Skin of body (tissue), 3 donors: ENCODE measurements at places on chromosomes 5 and 9. TPM values are rescaled to one million over a fixed set of nuclear protein-coding genes. Genes with fewer than 3 reads are reported as not detected.

- no peak for DNase-seq
Measured at GRCh38 chr5:100517301-100517974, 17.7 kb upstream of the FAM174A start.

- DNase-seq, result no peak
Measured at GRCh38 chr5:14292766-14293658, 149.9 kb downstream of the TRIO start.

DNA sequence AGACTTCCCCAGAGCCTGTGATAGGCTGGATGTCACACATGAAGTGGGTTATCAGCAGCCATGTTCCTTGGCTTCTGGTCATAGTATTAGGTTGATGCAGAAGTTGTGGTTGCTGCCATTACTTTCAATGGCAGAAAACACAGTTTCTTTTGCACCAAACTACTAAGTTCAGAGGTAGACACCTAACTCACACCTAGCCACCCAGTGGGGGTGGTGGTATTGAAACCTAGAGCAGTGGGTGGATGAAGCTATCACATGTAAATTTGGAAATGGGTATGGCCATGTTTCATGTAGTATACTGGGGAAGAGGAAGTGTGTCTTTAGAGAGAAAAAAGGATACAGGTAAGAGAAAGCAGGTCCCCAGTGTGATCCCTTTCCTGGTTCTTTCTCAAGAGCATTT lies 347.9 kb upstream of the SEMA6A start:
- no peak for DNase-seq

The ANKRD18B gene
- 1.7 TPM for total RNA-seq

The PCDHGC5 gene
- total RNA-seq, result 2.9 TPM

GRCh38 chr9:126791406-126792230 lies 13.2 kb upstream of the ZBTB43 start:
- DNase-seq, result no peak

- peak; percentile 62 for DNase-seq
Measured at GRCh38 chr5:38672059-38672788, 115.8 kb upstream of the LIFR start.

- no peak for DNase-seq
Measured at GRCh38 chr5:9454012-9454481, 91.8 kb downstream of the SEMA5A start.

The PTGES2 gene
- 25.8 TPM for total RNA-seq

DNA sequence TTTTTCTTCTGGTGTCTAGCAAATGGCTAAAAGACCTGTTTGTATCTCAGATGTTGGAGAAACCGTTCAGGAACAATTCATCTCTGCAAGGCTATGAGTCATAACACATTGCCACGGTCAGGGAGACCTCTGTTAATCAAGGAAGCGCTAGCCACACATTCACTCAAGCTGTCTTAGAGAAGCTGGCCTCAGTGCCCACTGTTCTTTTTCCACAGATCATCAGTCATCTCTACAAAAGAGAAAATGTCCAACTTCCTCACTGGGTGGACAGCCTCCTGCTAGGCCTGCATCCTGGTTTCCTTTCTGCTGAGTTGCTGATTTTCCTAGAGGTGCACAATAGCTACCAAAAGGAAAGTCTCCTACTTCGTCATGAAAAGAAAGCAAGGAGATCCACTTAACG lies 360.5 kb downstream of the BNC2 start:
- no peak for DNase-seq

DNA sequence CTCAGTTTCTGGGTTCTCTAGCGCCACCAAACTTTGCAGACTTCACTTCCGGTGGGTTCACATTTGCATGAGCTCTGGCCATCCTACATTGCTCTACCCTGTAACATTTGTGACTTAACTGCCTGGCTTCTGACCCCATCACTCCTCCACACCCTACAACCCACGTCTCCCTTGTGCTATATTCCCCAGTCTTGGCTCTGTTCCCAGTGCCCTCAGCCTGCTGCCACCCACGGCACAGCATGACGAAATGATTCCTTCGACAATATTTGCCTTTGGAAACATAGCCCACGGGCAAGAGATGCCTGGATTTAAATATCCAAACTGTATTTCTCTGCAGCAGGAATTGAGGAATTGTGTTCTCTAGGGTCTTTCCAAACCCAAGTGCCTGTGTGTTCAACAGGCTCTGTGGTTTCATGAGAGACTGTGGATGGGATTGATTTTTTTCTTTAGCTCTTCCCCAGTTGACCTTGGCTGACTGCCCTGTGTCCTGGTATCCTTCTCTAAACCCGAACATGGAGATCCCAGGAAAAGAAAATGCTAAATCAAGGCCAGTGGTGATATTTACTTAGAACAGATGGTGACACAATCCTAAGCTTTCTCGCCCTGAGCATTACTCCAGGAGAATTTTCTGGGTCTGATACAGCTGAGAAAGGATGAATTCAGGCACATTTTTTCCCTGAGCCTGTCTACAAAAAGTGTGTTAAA lies 44.4 kb upstream of the GRIA1 start:
- DNase-seq, result no peak

The PCDHGA8 gene
- 3.3 TPM for total RNA-seq

The NR2F1 gene
- 4.8 TPM for total RNA-seq

DNA sequence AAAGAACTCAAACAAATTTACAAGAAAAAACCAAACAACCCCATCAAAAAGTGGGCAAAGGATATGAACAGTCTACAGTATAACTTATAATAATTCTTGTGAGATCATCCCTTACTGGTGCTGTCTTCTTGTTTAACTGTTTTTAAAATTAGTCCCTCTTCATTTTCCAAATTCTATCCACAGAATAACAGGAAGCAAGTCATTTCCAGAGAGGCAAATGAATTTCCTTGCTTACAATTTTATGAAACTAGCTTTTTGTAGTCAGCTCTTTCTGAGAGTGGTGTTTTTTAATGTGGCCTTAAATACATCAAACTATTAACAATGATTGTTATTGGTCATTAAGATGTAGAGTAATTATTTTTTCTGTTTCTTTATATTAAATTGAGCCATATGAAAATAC lies 40.6 kb downstream of the FAM174A start:
- no peak for DNase-seq

The TMEM174 gene
- total RNA-seq, result not detected

DNA sequence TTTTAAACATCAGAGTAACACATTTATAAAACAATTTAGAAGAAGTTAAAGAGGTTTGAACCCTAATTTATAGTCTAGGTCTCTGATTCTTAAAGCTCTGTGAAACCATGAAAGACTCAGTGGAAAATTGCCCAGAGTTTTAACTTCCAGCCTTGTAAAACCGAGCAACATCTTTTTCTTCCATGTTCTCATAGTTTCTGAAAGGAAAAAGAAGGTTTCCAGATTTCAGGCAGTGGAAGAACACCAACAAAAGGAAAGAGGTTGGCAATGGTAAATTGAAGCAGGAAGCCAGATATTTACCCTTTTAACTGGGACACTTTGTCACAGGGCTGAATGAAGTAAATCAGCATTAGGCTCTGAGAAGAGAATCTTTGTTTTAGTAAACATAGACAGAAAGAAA lies 1999.3 kb downstream of the MAT2B start:
- no peak for DNase-seq

The SELENOP gene
- total RNA-seq, result 597 TPM

GRCh38 chr5:3734632-3735031 lies 139.0 kb downstream of the IRX1 start:
- DNase-seq, result no peak

- DNase-seq, result no peak
Measured at GRCh38 chr5:127298656-127299055, 8.1 kb downstream of the MEGF10 start.

- no peak for DNase-seq
Measured at GRCh38 chr5:151692312-151692711, 5.6 kb upstream of the SPARC start.

The FOXD4L6 gene
- not detected for total RNA-seq

DNA sequence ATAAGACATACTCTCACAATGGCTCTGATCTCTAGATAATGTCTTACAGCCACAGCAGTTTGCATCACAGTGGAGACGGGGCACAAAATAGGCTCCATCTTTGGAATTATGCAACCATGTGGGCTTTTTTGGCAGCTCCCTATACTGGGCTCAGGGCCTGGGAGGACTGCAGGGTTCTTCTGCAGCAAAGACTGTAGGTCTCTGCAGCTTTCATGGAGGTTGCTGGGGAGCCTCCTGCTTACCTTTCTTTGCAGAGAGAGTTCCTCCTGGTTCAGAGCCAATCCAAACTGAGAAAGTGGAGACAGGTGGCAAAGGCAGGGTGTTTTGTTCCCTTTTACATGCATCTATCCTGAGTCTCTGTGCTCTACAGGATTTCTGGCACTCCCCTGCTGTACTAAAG lies 558.0 kb downstream of the TLR4 start:
- no peak for DNase-seq

DNA sequence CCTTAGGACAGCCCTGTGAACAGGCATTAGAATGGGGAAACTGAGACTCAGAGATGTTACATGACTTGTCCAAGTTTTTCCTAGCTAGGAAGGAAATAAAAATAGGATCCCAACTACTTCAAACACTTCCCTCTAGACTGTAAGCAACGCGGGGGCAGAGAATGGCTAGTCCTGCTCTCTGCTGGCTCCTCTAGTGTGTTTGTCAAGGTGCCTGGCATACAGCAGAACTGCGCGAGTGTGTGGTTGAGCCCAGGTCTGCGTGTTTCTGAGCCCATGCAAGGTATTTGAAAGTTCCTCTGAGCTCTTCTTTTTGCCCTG lies 152.5 kb downstream of the MACROH2A1 start:
- no peak for DNase-seq

GRCh38 chr5:56105511-56106291 lies 110.9 kb upstream of the IL6ST start:
- DNase-seq, result peak; percentile 80

- no peak for DNase-seq
Measured at GRCh38 chr9:77170991-77171699, 6.2 kb upstream of the VPS13A start.

- peak; percentile 76 for DNase-seq
Measured at GRCh38 chr9:115442054-115442453, 324.1 kb upstream of the TNC start.

DNA sequence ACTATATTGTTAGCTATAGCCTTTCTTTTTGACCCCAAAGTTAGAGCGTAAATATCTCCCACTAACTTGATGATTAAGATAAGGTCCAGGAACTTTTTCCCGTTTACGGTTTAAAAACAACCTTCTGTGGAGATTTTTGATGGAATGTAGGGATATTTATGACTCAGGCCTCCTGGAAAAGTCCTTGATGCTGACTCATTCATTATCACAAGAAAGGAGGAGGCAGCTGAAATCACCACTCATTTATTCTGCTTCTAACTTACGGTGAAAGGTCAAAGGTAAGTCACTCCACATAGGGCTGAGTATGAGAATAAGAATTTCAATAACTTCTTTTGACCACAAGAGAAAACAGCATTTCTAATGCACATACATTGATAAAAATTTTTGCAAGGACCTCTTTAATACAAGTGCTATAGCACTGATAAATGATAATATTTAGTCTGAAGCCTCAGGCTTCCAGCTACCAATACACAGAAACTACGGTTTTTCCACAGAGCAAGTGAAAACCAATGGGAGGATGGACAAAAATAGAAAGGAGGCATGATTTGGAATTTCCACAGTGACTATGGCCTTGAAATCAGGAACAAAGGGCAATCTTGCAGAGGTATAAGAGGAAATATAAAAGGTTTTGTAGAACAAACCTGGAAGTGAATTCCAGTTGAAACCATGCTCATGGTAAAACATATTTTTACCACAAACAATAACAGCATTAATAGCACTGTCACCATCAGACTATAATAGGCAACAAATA lies 146.5 kb downstream of the PPP2R2B start:
- DNase-seq, result no peak

GRCh38 chr5:163944738-163945137 lies 439.3 kb downstream of the MAT2B start:
- DNase-seq, result no peak

DNA sequence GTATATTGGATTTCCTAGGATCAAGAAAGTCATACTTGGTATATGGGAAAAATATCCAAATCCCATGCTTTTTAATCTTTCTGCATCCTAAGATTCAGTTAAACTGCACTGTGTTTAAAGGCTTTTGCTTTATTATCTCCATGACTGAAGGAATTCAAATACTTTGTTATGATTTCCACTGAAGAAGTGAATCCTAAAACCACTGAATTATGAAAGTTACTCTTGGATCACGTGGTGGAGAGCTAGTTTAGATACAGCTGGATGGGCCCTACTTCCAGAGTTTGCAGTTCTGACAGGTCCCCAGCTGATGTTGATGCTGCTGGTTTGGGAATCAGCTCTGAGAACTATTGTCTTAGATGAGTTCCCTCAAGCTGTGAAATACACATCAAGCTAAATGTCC lies 5.0 kb downstream of the DAB2 start:
- no peak for DNase-seq

The PDE6A gene
- not detected for total RNA-seq

- no peak for DNase-seq
Measured at GRCh38 chr9:95225726-95226106, 91.8 kb downstream of the FANCC start.

The ITGA2 gene
- total RNA-seq, result 36.5 TPM

The TCF7 gene
- 3.5 TPM for total RNA-seq

GRCh38 chr5:135228222-135228621 lies 170.8 kb downstream of the MACROH2A1 start:
- DNase-seq, result no peak

GRCh38 chr5:71601222-71602026 lies 14.3 kb downstream of the MCCC2 start:
- no peak for DNase-seq

DNA sequence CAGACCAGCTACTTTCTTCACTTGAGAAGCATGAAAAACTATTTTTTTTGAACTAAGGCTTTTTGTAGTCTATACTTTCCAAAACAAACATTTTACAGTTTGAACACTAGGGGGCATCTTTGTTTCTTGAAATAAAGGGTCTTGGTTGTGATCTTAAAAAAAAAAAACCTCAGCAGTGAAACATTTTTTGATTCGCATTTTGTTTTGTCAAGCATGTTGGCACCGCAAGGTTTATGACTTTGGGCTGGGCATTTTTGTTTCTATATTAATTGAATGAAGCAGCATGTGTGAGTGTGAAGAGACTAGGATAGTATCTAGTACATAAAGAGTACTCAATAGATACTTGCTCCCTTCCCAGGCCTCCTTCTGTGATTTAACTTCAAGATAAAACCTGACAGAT lies 31.6 kb upstream of the ACOT12 start:
- peak; percentile 40 for DNase-seq

The FGF18 gene
- 5.5 TPM for total RNA-seq

- DNase-seq, result peak; percentile 70
Measured at GRCh38 chr5:55993013-55993412, 1.8 kb downstream of the IL6ST start.

DNA sequence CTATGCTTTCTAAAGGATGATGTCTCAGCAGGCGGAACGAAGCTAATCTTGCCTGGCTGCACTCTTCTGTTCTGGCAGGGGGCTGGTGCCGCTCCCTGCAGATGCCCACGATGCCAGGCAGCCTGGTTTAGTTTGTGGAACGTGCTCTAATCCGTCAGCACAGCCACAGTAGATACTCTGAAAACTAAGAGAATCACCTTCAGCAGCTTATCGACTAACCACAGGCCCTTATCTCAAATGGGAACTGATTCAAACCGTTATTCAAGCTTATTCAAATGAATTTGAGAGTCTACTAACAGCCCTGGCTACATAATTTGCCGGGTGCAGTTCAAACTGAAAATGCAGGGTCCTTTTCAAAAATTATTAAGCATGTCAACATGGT lies 246.6 kb upstream of the ANKRD55 start:
- no peak for DNase-seq

- no peak for DNase-seq
Measured at GRCh38 chr5:156178117-156178516, 148.8 kb upstream of the SGCD start.

The ABO gene
- 0.39 TPM for total RNA-seq

- DNase-seq, result peak; percentile 33
Measured at GRCh38 chr5:177545487-177546257, 8.7 kb downstream of the FAM193B start.

GRCh38 chr9:6552033-6552432 lies 93.5 kb downstream of the GLDC start:
- DNase-seq, result no peak
